ENCODE measurements at places on chromosomes 2 and 18.

DNA sequence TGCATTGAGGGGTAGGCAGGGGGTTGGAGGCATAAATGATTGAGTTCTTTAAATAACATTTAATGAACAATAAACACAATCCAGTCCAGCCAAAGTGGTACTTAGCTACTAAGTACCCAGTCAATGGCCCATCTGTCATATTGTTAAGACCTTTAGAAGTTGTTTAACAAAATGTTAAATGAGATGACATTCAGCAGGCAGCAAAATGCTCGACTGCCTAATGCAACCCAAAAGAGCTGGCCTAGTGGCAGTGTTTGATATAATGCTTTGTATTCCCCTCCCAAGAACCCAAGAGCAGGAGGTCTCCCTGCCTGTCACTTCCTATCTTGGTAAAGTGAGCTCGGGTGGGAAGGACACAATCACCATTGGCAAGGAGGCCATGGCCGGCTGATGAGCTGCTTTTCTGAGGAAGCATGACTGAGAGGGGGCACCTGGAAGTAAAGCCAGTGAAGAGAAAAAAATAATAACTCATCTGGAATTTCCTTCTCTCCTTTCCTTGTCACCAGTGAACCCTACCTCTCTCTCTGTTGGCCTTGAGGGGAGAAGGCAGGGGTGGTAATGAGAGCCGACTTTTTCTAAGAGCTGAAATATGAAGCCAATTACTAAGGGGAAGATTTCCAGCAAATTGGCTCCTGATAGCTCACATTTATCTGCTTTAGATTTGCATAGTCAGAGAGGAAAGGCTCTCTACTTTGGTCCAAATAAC lies 140.6 kb downstream of the C1D start:
- no peak for DNase-seq

DNA sequence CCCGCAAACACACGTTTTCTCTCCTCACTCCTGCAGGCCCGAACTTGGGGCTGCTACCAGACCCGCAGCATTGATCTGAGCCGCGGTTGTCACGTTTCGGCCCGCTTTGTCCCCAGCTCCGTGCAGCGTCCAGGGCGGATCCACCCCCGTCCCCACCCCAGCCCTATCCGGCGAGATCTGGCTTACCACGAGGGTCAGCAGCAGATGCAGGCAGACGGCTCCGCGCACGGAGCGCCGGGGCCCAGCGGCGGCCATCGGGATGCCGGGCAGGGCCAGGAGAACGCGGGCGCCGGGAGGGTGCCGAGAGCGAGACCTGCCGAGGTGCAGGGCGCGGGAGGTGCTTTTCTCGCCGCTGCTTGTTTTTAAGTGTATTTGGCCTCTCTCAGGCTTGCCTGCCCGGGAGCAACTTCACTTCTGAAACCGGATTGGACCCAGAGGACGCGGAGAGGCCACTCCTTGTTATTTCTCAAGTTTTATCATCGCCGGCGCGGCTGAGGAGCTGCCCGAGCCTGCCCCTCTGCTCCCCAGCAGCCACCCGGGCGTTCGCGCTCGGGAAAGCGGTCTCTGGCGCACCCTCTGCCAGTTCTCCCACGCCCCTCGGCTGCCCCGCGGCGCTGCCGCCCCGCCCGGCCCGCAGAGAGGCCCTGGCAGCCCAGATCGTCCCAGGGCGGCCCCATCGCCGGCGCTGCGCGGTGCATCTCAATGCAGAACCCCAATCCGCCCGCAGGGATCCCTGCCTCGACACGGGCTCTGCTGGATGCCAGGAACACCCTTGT lies at the start of gene DSC3:
TSS of gene DSC3 (minus strand) at position 337 of the 776 bp plus-strand sequence. CDS start at position 255, 82 bp downstream.
- no peak for DNase-seq

- no peak for DNase-seq
These were observed 43.4 kb downstream of the FEZ2 start for GRCh38 chr2:36554531-36554930.

DNA sequence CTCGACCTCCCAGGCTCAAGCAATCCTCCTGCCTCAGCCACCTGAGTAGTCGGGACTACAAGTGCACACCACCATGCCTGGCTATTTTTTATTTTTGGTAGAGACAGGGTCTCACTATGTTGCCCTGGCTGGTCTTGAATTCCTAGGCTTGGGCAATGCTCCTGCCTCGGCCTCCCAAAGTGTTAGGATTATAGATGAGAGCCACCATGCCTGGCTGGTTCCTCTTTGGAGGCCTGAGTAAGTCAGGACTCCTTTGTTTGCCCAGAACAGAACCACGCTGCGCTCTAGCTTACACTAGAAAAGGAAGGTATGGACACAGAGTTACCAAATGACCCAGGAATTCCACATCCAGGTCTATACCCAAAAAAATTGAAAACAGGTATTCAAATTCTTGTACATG lies 135.9 kb upstream of the SLC1A4 start:
- no peak for DNase-seq

DNA sequence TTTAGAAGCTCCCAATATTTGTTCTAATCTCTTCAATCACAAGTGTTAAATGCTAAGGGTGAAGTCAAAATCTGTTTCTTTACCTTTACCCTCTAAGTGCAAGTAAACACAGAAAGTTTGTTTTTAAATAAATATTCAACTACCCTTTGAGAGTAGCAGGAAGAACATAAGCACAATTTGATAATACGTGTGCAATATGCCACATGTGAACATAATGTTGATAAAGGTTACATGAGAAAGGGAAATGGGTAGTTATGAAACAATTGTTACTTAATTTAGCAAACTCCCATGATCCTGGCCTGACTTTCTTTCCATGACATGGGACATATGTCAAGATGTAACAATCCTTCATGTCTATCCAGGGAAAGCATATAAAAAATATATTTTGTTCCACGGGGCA lies 7.1 kb downstream of the SPRED2 start:
- DNase-seq, result no peak

DNA sequence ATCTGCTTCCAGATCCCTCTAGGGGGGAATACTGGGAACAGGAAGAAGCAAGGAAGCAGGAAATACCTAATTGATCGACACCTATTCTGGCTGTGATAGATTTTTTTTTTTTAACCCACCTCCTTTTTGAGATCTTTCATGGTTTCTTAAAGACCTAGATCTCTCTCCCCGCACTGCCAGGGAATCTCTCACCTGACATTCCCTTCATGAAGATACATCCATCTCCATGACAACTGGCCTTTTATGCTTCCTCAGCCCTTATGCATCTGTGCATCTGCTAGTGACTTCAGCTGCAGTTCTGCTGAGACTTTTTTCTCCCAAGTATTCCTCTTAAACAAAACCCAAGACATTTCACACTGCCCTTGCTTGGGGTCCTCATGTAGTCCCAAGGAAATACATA lies 21.1 kb upstream of the CPO start:
- no peak for DNase-seq

DNA sequence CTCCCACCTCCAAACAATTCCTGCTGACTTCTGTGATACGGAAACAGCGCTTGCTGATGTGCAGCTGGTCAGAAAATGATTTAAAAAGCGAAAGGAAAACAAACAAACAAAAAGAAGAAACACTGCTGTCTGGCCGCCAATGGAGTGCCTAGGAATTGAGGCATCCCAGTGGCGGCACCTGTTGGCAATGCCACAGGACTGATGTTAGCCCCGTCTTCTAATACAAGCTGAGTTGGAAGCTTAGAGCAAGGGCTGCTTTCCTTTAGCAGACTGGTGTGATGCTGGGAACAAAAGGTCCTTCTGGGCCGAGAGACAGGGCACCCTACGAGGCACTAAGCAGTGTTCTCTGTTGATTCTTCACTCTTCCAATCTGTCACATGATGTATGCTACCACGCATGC lies 163.6 kb upstream of the REV1 start:
- no peak for DNase-seq

DNA sequence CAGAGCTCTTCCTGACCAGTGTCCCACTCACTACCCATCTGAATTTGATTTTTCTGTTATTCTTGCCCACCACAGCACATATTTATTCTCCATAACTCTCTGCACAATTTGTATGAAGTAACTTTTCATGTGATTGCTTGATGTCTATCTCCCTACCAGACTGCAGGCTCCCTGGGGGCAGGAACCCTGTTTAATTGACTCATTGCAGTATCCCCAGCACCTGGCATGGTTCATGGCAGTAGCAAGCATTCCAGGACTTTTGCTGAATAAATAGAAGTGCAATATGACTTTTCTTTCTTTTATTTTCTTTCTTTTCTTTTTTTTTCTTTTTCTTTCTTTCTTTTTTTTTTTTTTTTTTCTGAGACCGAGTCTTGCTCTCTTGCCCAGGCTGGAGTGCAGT lies 88.7 kb upstream of the XPO1 start:
- DNase-seq, result no peak

- peak; percentile 38 for DNase-seq
These were observed 31.4 kb upstream of the CHN1 start for GRCh38 chr2:175036582-175037018.

GRCh38 chr2:70328921-70329561 lies 27.2 kb upstream of the FAM136A start:
- DNase-seq, result no peak

DNA sequence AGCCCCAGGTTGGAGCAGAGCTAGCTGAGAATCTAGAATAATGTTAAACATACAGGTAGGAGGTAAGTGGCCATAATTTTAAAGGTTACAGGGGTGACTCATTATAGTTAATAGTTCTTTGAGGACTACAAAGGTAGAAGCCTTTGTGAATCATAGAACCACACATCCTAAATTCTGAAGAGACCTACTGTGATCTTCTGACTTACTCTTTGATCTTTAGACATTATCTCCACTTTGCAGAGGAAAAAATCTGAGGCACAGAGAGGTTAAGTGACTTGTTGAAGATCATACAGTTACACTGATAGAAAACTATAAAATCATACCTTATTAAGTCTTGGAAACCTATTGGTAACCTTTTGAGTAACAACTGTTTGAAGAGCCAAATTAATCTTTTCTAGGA lies 1051.3 kb upstream of the NRXN1 start:
- no peak for DNase-seq

GRCh38 chr2:5982903-5983265 lies 290.7 kb downstream of the SOX11 start:
- DNase-seq, result no peak

- DNase-seq, result no peak
These were observed 248.8 kb downstream of the EIPR1 start for GRCh38 chr2:3128786-3129185.

DNA sequence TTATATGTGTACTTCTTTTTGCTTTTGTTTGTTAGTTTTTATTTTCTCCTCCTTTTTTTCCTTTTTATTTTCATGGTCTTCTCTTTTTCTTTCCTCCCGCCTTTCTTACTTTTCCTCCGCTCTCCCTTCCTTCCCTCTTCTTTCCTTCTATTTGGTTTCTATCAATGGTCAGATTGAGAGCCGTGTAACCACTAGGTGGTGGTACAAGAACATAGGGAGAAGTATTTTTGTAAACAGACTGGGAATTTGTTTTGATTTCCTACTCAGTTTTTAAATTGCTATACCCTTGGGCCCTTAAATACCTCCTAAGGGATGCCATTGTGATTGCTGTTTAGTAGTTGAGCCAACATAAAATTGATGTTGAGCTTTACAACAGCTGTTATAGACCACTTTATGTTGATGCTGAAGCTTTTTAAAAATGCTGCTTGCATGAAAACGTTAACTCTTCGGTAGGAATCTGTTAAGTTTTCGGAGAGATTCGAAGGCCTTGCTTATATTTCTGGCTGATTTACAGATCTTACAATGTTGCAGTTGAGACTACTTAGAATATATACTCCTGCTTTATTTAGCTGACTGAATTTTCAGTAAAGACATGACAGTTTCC lies 124.2 kb downstream of the UBE2E3 start:
- peak; percentile 4 for DNase-seq

- no peak for DNase-seq
These were observed 71.5 kb upstream of the HDAC4 start for GRCh38 chr2:239472235-239472775.

DNA sequence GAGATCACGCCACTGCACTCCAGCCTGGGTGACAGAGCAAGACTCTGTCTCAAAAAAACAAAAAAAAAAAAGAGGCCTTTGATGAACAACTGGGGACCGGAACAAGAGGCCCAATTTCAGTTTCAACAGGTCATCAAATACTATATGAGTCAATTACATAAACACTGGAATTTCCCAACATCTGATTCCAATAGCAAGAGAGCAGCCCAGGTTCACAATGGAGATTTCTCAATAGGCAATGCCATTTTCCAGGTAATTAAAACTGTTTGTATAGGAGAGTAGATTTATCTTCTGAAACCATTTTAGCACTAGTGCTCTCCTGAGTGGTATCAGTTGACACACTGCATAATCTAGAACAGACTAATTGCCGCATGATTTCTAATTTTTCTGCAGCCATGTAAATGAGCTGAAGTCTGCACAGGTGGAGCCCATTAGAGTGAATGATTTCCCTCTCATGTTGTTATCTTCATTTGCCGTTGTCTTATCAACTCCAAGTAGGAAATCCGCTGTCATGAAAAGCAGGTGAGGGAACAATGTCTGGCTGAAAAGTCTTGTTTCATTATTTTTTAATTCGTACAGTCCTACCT lies 264.1 kb upstream of the MEIS1 start:
- no peak for DNase-seq

DNA sequence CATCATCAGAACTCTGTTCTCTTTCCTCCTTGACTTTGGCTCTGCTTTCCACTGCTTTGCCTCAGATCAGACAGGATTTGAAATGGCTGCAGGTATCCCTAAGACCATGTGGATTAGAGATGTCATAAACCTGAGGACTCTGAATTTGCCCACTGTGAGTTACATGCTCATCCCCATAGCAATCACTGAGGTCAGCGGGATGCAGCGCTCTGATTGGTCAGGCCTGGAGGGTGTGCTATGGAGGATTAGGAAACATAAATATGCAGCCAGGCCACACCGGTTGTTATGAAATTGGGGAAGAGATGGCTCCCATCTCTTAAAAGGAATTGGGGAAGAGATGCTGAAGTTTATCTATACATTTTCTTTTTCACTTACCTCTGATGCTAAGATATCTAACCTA lies 73.7 kb upstream of the DNAJC10 start:
- no peak for DNase-seq

DNA sequence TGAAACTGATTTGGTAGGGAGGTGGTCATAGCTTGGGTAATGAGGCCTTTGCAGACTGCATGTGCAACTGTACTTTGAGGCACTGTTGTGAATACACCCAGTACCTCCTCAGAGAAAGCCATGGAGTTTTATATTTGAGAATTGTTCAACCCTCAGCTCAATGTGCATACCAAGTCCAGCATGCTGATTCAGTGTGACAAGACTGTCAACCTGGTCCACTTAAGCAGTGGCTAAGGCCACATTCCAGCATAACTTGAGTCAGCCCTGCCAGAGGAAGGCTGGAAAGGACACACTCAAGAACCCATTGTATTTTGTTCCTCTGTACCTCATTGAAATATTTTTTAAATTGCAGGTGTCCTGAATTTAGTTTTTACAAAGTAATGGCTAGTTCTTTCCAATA lies 121.8 kb upstream of the HNMT start:
- DNase-seq, result no peak

All from T47D (cell line).